ENCODE measurements at places on chromosomes 3 and 15. TPM values are rescaled to one million over a fixed set of nuclear protein-coding genes. Genes with fewer than 3 reads are reported as not detected.

Gene C3orf70
- 0.64 TPM for total RNA-seq

Gene KBTBD12
- 0.22 TPM for total RNA-seq

Gene CKMT1A
- total RNA-seq: 37.4 TPM

Gene INKA1
- 1.4 TPM for total RNA-seq

Gene PLSCR2
- 0.39 TPM for total RNA-seq

Gene CAMK2N2
- 13.1 TPM for total RNA-seq

Gene TIMP4
- 4.8 TPM for total RNA-seq

GRCh38 chr3:177306252-177306651 lies 109.0 kb upstream of the TBL1XR1 start:
- DNase-seq: no peak

DNA sequence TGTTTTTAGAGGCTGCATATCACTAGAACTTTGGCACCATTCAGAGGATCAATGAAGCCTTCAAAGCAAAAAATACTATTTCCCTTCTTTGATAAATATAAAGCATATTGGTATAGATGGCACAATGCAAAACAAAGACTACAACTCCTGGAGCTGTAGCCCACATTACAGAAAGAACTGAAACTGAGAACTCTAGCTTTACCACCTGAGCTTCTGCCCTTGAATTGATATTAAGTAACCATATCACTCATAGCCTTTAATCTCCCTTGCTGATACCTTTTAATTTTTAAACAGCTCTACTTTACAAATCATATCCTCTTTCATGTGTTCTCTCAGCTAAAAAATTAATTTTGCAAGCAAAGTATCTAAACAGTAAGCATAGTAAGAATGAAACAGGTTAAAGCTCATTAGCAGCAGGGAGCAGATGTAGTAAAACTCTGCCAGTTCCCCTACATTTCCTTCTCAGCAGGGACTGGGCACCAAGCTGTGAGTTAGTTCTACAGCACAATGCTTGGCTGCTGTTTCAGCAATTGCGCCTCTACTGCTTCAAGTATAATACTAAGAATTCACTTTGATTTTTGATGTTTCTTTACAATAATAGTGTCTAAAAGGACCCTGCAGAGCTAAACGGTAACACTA lies 97.9 kb upstream of the NANOGP8 start:
- peak; percentile 77 for DNase-seq

DNA sequence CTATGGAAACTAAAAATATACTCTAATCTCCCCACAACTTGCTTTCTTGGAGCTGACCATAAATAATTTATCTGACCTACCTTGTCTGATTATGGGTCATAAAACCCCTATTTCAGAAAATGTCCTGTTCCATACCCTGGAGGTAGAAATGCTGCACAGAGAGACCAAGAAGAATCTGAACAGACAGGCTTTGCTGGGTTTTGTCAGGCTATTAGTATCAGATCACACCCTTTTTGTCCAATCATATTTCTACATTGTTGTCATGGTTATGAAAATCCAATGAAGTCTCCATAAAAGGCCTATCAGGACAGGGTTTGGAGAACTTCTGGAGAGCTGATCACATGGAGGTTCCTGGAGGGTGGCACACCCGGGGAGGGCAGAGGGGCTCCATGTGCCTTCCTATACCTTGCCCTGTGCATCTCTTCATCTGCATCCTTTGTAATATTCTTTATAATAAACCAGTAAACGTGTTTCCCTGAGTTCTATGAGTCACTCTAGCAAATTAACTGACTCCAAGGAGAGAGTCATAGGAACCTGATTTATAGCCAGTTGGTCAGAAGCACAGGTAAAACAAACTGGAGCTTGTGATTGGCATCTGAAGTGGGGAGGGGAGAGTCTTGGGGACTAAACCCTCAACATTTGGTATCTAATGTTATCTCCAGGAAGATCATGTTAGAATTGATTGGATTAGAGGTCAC lies 58.1 kb downstream of the NGLY1 start:
- DNase-seq: no peak

GRCh38 chr15:67967871-67968431 lies 86.2 kb upstream of the PIAS1 start:
- DNase-seq: peak; percentile 83
